Activated effector memory CD4-positive, alpha-beta T cell treated with Interleukin-2 at 50 U/mL for 16 hours (primary cell): ENCODE measurements at places on chromosomes 12 and 14.

DNA sequence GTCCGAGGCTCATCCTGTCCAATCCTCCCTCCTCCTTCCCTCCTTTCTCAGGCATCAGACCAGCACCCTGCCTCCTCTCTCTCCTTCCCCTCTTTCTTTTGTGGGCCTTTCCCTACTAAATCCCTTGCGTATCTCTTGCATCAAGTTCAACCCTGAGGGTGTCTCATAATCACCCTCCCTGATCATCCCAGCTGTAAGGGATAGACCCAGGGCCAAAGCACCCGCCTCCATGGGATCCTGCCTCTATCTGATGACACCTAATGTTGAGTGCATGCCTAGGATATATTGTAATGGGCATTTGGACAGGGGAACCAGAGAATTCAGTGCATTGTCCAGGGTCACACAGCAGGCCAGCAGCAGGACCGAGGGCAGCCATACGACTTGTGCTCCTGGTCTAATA is 84.9 kb downstream of the PHETA1 start:
- no peak for DNase-seq

- DNase-seq = no peak
These were observed 68.3 kb upstream of the FICD start for GRCh38 chr12:108446766-108447165.

GRCh38 chr12:72197790-72198189 is 74.4 kb upstream of the TRHDE start:
- no peak for DNase-seq

- no peak for DNase-seq
These were observed 63.4 kb downstream of the ANO2 start for GRCh38 chr12:5881666-5882065.

- DNase-seq = no peak
These were observed 570 bp upstream of the MRPS35 start for GRCh38 chr12:27709932-27710591.

- DNase-seq = no peak
These were observed 1.2 kb downstream of the SRGAP1 start for GRCh38 chr12:63845726-63846125.

DNA sequence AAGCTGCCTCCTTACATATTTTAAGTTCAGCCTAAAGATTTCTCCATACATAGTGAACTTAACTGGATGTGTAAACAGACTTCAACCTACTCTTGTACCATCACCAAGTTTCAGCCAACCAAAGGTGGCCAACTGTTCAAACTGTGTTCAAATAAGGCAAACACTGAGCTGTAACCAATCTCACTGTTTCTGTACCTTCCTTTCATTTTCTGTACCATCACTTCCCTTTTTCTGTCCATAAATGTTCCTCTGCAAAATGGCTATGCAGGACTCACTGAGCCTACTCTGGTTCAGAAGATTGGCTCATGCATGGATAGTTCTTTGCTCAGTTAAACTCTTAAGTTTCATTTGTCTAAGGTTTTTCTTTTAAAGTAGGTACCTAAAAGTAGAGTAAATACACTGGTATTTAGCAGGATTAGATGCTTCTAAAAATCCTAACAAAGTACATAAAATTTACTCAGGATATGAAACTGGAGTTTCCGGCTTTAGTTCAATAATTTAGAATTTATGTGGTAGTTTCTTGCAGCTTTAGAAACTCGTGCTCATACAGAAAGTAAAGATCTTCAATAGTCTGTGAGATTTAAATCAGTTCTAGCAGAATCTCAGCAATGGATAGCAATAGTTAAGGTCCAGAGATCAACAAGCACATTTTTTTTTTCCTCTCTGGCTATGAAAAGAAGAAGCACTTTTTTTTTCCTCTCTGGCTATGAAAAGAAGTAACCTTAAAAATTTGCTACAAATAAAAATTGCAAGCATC is 282.0 kb upstream of the PPFIA2 start:
- DNase-seq = no peak
